ENCODE measurements at places on chromosomes 6 and 20. TPM values are rescaled to one million over a fixed set of nuclear protein-coding genes. Genes with fewer than 3 reads are reported as not detected.

The NNAT gene
- total RNA-seq: 0.47 TPM

The KIFC1 gene
- 0.47 TPM for total RNA-seq

The OR2J3 gene
- not detected for total RNA-seq

The FAM209B gene
- total RNA-seq: not detected

The VSX1 gene
- total RNA-seq: not detected

The KIAA1755 gene
- total RNA-seq: 1.4 TPM

The IL20RA gene
- 0.85 TPM for total RNA-seq

The NT5E gene
- total RNA-seq: 65.3 TPM

The ZSCAN31 gene
- total RNA-seq: 3.5 TPM

The HTR1E gene
- total RNA-seq: not detected

The PARD6B gene
- 0.43 TPM for total RNA-seq

The CAGE1 gene
- not detected for total RNA-seq

The FANCE gene
- 5.0 TPM for total RNA-seq

The SEL1L2 gene
- total RNA-seq: not detected

The TMC2 gene
- total RNA-seq: not detected

The YIPF3 gene
- total RNA-seq: 131 TPM

The PRSS35 gene
- 2.4 TPM for total RNA-seq

The PSORS1C1 gene
- 0.82 TPM for total RNA-seq

The TEAD3 gene
- total RNA-seq: 29.2 TPM

The HM13 gene
- total RNA-seq: 109 TPM
